ENCODE measurements at places on chromosomes 2 and 18.

DNA sequence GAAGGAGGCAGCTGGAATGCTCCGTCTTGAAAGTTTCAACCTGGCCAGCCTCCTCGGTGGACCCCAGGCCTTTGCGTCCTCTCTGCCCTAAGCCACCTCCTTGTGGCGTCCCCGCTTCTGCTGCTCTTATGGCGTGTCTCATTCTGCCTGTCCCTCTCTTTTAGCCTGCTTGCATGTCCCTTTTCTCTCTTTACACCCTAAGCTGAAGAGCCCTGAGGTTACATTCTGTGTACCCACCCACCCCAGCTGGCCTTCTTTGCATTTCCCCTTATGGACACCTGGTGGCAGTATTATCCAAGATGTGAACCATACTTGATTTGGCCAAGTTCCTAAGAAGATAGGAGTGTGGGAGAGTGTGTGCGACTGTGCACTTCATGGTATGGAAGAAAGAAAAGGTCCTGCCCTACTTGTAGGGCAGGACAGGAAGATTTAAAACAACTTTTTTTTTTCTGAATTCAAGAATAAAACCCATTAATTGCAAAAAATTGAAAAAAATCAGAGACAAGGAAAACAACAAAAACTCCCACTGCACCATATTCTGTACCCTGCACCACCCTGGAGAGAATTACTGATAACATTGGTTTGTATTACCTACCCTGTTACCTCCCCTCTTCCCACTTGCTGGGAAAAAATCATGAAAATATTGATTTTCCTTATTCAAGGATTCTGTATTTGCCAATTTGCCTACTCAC lies 77.4 kb downstream of the DYSF start:
- DNase-seq, result no peak

GRCh38 chr2:164565359-164565758 lies 55.9 kb downstream of the GRB14 start:
- DNase-seq, result no peak

DNA sequence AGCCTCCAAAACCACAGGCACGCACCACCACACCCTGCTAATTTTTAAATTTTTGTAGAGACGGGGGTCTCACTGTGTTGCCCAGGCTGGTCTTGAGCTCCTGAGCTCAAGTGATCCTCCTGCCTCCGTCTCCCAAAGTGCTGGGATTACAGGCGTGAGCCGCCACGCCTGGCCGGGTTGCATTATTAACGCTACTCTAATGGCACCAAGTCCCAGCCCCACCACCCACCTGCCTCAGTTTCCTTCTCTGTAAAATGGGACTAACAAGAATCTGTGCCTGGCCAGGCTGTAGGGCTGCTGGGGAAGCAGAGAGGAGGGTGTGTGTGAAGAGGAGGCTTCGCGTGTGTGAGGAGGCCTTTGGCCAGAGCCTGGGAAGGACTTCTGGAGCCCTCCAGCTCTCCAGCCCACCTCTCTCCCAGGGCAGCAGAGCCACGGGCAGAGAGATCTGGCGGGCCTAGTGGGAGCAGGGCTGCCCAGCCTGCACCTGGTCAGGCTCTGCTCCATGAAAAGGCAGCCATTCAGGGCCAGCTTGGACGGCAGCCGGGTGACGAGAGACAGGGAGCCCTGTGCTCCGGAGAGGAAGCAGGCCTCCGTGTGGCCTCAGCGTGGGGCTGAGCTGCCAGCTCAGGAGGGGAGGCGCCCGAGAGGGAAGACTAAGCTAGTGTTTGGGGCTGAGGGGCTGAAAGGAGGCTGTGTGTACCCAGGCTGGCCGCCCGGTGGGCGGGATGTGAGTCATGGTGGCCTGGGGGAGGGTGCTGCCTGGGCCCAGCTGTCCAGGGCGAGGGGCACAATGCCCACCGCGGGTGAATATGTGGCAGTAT lies 7.4 kb upstream of the B3GNT7 start:
- no peak for DNase-seq

GRCh38 chr2:72959554-72959953 lies 42.2 kb downstream of the EMX1 start:
- DNase-seq, result no peak

DNA sequence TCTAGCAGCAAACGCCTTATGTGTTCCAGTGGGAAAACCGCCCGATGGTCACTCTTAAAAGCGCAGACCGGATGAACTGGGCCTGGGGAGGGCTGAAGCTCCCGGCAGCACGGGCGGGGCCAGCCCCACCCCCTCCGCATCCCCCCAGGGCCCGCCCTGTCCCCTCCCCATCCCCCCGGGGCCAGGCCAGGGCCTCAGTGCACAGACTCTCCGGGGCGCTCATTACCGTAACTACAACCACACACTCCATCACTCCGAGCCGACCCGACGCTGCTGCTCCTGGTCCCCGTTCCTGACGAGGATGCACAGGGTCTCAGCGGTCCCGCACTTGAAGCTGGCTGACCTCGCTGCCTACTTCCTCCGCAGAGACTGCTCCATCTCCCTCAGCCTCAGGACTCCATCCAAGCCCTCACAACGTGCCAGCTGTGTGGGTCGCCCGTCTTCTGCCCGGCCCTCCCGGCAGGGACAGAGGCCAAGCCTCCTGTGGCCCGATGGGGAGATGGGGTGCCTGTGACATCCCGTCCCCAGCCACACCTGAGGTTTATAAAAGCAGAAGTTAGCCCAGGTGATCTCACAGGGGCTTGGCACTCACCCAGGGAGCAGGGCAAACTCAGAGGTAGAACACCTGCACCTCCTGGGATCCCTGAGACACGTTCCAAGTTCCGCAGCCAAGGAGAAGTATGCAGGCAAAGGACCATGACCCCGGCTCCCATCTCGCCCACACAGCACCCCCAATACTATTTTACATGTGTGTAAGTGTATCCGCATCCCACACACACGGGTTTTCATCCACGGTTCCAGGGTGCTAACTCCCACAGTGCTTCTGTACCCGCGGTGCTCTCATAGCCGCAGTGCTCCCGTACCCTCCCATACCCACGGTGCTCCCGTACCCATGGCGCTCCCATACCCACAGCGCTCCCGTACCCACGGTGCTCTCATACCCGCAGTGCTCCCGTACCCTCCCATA lies 36.0 kb downstream of the SLC66A2 start:
- DNase-seq, result no peak

DNA sequence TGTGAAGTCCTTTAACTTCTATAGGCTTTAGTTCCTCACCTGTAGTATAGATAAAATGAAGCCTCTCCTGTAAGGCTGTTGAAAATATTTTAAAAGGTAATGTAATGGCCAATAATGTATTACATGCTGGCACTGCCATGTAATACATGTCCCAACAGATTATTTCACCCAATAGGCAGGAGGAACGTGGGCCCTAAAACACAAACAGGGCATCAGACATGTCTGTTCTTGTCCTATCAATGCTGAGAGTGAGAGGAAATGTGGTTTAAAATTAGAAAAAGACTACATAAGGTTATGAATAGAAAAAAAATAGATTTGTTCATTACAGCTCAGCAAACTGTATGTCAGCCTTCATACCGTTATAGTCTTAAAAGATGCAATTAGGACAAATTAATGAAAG lies 492.7 kb upstream of the DDX18 start:
- DNase-seq, result no peak

GRCh38 chr2:166765141-166765540 lies 123.1 kb upstream of the XIRP2 start:
- DNase-seq, result no peak

DNA sequence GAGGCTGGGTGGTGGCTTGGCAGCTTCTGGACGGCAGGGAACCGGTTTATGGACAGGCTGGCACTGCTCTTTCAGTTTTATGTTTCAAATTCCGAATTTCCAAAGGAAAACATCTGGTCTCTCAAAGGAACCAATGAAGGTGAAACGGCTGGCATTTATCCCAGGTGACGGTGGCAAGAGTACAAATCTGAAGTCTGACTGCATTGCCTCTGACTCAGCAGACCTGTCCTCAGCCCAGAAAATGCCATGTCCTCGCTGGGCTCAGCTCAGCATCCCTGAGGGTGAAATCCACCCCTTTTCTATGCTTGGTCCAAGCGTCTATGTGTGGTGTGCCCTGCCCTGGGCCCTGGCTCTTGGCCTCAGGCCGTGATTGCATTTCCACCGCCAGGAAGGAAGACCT lies 38.1 kb downstream of the NAPG start:
- DNase-seq, result no peak

GRCh38 chr2:207073412-207073800 lies 92.3 kb downstream of the KLF7 start:
- no peak for DNase-seq

GRCh38 chr2:144456680-144457079 lies 63.2 kb downstream of the ZEB2 start:
- DNase-seq, result no peak

DNA sequence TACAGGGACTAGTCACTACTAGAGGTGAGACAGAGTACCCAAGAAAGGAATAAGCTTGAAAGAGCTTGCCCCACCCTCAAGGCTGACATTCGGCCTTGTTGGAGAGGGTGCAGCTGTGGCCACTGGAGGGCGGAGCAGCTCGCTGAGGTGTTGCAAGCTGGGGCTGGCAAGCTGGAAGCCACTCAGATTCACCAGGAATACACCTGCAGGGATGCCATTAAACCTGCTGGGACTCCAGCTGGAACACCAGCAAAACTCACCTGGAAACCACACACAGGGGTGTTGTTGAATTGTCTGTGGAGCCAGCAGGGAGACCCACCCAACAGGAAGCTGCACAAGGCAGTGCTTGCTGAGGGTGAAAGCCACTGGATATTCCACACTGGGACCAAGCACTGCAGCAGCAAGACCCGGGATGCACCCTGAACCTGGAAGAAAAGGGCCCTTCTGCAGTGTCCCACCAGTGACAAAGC lies 26.1 kb downstream of the KCTD18 start:
- DNase-seq, result no peak

DNA sequence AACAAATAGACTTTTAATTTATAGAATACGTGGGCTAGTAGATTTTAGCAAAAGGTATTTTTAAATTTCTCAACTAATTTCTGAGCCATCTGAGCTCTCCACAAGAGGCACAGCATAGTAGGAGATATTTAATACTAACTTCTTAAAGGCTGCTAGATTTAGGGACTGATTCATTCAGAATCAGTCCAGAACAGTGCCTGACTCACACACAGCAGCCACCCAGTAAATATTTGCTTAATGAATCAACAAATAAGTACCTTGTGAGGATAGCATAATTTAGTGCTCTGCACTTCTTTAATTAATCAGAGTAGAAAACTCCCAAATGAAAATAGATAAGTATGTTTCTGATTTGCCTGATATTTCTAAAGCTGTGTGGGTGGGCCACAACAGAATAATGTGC lies 35.6 kb upstream of the SYT4 start:
- DNase-seq, result no peak

DNA sequence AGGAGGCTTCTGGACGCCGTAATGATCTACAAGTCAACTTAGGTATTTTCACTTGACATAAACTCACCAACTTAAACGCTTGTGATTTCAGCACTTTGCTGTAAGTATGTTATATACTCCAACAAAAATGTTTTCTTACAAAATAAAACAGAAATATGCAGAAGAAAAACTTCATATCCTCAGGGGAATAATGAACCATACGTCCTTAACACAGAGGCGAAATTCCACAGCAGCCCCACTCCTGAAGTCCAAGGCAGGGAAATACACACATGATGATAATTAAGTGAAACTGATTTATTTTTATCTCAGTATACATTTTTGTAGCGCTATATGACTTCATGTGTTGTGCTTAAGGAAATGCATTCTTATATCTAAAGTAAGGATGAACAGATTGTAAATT lies 335.4 kb upstream of the VWC2L start:
- DNase-seq, result no peak

GRCh38 chr18:55672574-55673361 lies 84.8 kb upstream of the TCF4 start:
- DNase-seq, result no peak

GRCh38 chr2:45938649-45939511 lies 287.4 kb downstream of the PRKCE start:
- DNase-seq, result no peak

GRCh38 chr2:231781798-231782726 lies 980 bp upstream of the PDE6D start:
- DNase-seq, result no peak

GRCh38 chr2:232438951-232439757 lies 16.8 kb upstream of the ALPI start:
- DNase-seq, result no peak

- DNase-seq, result no peak
These were observed 97.6 kb upstream of the RAB6C start for GRCh38 chr2:129881786-129882396.

- DNase-seq, result no peak
These were observed 145.9 kb downstream of the PIK3C3 start for GRCh38 chr18:42100911-42101310.

DNA sequence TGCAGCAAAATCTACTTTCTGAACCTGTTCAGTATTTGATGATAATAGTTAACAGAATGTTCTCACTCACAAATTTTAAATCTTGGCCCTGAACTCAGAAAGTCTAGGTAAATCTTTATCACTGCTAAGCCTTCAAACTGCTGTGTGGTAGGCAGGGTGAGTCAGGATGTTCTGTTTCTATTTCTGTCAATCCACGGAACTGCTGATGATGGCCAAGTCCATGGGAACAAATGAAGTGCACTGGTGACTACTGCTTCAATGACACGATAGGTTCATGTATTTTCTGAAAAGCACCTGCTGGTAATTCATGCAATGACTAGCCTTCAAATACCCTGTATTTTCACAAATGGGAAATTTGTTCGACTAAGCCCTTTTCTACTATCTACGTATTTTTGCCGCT lies 14.2 kb downstream of the NIFK start:
- DNase-seq, result no peak

DNA sequence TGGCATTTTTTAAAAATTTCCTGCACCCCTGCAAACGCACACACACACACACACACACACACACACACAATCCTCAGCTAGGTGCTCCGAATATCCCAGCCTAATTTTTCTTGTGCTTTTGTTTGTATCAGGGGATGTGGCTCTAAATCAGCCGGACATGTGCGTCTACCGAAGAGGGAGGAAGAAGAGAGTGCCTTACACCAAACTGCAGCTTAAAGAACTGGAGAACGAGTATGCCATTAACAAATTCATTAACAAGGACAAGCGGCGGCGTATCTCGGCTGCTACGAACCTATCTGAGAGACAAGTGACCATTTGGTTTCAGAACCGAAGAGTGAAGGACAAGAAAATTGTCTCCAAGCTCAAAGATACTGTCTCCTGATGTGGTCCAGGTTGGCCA lies 1.8 kb downstream of the HOXD13 start:
- no peak for DNase-seq

GRCh38 chr2:1039549-1039948 lies 88.9 kb downstream of the SNTG2 start:
- DNase-seq, result no peak

- no peak for DNase-seq
These were observed 62.5 kb downstream of the DHRS9 start for GRCh38 chr2:169131587-169132512.

GRCh38 chr2:194252127-194252526 lies 1404.9 kb upstream of the SLC39A10 start:
- no peak for DNase-seq

DNA sequence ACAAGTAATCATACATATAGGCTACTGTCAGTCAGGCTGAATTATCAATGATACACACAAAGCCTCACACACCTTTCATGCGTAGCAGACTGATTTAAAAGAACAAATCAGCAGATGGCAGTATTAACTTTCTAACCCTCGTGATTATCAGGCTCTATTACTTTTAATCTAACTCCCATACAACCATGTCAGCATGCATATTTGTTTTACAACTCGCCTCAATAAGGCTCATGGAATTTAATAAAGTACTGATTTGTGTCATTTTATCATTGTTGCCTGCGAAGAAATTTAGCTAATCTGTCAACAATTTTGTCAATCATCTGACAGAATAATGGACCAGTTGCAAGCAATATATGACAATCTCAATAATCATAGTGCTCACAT lies 82.8 kb downstream of the SLC25A12 start:
- no peak for DNase-seq
